Left renal cortex interstitium (tissue), 4 donors: ENCODE measurements at places on chromosomes 16 and 17.

GRCh38 chr17:50127697-50128361 is 2.1 kb downstream of the SAMD14 start:
- no peak for DNase-seq

GRCh38 chr17:76092526-76093413 is 10.8 kb downstream of the EXOC7 start:
- no peak for DNase-seq

- no peak for DNase-seq
These were observed 116.6 kb downstream of the IRF8 start for GRCh38 chr16:86015606-86016005.

DNA sequence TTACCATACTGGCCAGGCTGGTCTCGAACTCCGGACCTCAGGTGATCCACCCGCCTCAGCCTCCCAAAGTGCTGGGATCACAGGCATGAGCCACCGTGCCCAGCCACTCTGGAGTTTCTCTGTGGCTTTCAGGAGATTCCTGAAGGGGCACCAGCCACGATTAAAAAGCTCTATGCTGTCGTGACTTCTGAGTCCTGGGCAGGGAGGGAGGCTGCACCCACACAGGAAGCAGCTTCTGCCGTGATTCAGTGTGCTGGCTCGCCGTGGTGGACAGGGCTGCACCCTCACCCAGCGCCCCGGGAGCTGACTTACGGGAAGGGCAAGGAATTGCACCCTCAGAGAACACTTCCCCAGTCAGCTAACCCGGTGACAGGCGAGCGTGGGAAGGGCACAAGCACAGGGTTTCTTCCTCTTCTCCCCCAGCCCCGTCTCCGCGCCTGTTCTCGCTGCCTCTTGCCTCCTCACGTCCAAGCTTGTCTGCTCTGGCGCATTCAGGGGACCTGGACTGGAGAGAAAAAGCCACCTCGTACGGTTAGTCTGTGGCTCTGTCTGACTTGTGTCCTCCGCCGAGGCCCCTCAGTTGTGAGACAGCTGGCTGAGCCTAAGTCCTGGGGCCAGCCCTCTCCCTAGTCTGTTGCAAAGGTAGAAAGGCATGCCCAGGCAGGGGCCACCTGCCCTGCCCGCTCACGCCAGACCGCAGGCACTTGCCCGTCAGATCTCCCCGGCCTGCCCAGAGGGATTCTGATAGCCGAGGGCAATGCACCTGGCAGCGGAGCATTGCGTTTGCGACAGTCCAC is 145.0 kb downstream of the SEC14L1 start:
- DNase-seq, result no peak

GRCh38 chr17:28279411-28279810 is 39.6 kb upstream of the TMEM97 start:
- no peak for DNase-seq
